Smooth muscle cell of the brain vasculature (primary cell): ENCODE measurements at places on chromosomes 6 and 20.
A peak's percentile ranks its signal among the peaks of the same experiment; 100 is the strongest.

GRCh38 chr6:53714888-53715287 lies 49.3 kb upstream of the KLHL31 start:
- no peak for DNase-seq

- DNase-seq = no peak
Measured at GRCh38 chr20:15889514-15890256, 683.6 kb downstream of the KIF16B start.

- DNase-seq = no peak
Measured at GRCh38 chr6:157281570-157281969, 41.7 kb downstream of the TMEM242 start.

DNA sequence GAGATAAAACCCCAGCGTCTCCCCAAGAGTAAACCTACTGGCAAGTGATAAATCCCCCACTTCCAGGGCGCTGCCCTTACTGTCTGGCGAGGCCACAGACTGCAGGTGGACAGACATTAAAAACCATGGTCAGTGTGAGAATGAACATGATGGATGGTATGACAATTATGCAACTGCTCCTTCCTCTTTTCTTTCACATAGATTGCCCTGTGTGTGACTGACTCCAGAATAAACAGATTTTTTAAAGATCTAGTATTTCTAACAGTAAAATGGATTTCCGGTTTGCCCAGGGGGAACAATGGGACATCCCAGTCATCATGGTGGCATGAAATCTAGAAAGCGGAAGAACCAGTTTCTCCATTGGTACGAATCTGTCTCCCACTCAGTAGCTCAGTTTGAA lies 153.7 kb downstream of the FOXC1 start:
- no peak for DNase-seq

- DNase-seq = no peak
Measured at GRCh38 chr6:124741341-124741740, 220.9 kb upstream of the RNF217 start.

GRCh38 chr6:78489874-78490273 lies 377.5 kb upstream of the IRAK1BP1 start:
- no peak for DNase-seq

GRCh38 chr6:150788089-150788488 lies 77.4 kb upstream of the MTHFD1L start:
- DNase-seq = no peak

- no peak for DNase-seq
Measured at GRCh38 chr6:10849901-10850300, 11.6 kb upstream of the MAK start.

- DNase-seq = no peak
Measured at GRCh38 chr6:148775161-148775560, 28.3 kb downstream of the UST start.

DNA sequence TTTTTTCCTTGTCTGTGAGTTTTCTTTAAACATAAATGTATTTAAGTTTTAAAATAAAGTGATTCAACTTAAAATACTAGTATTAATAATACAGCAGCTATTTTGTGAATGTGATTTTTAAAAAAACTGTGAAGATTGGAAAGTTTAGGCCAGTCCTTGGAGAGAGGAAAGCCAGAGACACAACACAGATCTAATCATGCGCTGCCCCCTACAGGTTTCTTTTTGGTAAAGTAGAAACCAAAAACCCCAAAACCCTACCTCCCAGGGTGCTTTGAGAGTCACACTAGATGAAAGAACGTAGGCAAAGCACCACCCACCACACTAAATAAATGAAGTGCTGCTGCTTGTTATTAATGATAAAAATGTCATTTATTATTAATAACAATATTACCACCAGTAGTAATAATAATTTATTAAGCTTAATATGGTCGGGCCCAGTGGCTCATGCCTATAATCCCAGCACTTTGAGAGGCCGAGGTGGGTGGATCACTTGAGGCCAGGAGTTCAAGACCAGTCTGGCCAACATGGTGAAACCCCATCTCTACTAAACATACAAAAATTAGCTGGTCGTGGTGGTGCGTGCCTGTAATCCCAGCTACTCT lies 33.7 kb downstream of the SLC9A8 start:
- no peak for DNase-seq

- no peak for DNase-seq
Measured at GRCh38 chr6:112946051-112946450, 598.9 kb downstream of the RFPL4B start.

GRCh38 chr20:23071996-23072395 lies 14.1 kb downstream of the CD93 start:
- no peak for DNase-seq

DNA sequence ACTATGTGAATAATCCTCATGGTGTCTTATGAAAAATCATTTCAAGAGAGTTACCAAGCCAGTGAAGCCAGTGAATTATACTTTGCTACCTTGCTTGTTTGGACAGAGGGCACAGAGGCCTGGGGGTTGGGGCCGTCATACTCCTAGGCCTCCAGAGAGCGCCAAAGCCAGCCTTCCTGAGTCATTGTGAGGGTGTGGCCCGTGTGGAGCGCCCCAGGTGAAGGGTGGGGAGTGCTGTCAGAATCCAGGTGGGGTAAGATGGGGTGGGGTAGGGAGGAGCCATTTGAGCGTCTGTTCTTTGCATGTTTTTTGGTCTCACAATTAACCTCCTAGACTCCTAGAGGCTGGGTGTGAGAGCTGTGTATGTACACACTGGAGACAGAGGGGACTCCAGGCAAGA lies 71.1 kb downstream of the PERP start:
- no peak for DNase-seq

- no peak for DNase-seq
Measured at GRCh38 chr6:63352544-63353285, 32.9 kb upstream of the LGSN start.

- DNase-seq = no peak
Measured at GRCh38 chr6:45424451-45424861, 46.7 kb upstream of the SUPT3H start.

GRCh38 chr6:161963181-161963580 lies 689.3 kb upstream of the AGPAT4 start:
- DNase-seq = no peak

DNA sequence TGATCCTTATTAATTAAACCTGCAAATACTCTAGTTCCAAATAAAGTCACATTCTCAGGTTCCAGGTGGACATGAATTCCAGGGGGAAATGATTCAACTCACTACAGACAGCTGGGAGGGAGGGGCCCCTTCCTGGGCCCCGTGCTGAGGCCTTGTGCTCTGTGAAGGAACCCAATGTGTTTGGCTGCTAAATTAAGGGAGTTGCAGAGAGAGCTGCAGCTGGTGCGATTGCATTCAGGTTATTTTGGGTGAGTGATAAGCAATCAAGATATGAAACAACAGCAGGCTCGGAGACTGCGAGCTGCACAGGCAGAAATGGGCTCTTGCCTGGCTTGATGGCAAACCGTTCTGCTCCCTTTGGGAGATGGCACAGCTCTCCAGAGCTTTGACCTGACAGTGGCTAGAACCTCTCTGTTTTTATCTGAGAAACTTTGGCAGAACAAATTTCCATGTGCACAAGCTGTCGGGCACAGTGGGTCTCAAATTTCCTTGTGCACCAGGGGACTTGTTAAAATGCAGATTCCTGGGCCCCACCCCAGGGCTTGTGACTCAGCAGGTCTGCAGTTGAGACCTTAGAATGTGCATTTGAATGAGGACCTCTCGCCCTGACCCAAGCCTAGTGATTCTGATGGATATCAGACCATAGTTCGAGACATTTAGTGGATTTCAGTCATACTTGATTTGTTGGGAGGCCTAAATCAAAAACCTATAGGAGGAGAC lies 9.8 kb downstream of the MAPK13 start:
- no peak for DNase-seq

- DNase-seq = no peak
Measured at GRCh38 chr6:41593839-41594238, 44.4 kb upstream of the MDFI start.

- DNase-seq = no peak
Measured at GRCh38 chr6:21885111-21885510, 291.6 kb downstream of the SOX4 start.

GRCh38 chr6:13445005-13445743 lies 42.2 kb downstream of the GFOD1 start:
- DNase-seq = no peak

GRCh38 chr6:129691709-129692108 lies 18.3 kb downstream of the ARHGAP18 start:
- no peak for DNase-seq

GRCh38 chr6:81769824-81770223 lies 17.3 kb upstream of the TENT5A start:
- no peak for DNase-seq

DNA sequence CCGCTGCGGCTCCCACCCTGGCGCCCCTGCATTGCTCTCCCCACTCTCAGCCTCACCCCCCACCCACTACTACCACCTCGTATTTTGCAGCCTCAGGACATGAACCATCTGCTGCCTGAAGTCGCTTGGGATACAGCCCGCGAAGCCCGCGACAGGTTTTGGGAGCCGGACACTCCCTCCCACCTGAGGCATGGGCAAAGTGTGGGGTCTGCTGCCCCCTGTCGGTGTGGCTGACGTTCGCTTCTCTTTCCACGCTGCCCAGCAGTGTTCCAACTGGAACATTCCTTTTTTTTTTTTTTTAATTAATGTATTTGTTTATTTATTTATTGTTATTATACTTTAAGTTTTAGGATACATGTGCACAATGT lies 15.3 kb upstream of the LPA start:
- DNase-seq = no peak

- DNase-seq = peak; percentile 73
Measured at GRCh38 chr6:137332637-137333280, 113.6 kb upstream of the IFNGR1 start.

DNA sequence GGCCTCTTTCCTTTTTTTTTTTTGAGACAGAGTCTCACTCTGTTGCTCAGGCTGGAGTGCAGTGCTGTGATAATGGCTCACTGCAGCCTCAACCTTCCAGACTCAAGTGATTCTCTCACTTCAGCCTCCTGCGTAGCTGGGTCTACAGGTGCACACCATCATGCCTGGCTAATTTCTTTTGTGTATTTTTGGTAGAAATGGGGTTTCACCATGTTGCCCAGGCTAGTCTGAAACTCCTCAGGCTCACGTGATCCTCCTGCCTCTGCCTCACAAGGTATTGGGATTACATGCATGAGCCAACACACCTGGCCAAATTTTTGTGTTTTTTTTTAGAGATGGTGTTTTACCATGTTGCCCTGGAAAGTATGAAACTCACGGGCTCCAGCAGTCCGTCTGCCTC lies 29.3 kb downstream of the SRC start:
- no peak for DNase-seq

DNA sequence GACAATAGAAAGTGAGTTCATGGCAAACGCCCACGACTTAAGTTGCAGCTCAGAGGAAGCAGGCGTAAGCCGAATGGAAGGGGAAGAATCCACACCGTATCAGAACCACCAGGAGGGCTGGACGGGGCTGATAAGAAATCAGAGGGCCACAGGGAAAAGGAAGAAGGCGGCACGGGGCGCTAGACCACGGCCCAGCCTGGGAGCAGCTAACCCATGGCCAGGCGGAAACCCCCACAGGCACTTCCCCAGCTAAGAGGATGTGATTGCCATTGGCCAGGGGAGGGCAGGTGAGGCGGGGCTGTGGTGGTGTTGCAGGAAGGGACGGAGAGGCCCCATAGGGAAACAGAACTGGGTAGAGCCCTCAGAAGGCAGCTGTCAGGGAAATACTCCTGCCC lies 174.0 kb upstream of the AFDN start:
- DNase-seq = no peak

- DNase-seq = no peak
Measured at GRCh38 chr20:43295781-43296180, 106.1 kb upstream of the PTPRT start.

DNA sequence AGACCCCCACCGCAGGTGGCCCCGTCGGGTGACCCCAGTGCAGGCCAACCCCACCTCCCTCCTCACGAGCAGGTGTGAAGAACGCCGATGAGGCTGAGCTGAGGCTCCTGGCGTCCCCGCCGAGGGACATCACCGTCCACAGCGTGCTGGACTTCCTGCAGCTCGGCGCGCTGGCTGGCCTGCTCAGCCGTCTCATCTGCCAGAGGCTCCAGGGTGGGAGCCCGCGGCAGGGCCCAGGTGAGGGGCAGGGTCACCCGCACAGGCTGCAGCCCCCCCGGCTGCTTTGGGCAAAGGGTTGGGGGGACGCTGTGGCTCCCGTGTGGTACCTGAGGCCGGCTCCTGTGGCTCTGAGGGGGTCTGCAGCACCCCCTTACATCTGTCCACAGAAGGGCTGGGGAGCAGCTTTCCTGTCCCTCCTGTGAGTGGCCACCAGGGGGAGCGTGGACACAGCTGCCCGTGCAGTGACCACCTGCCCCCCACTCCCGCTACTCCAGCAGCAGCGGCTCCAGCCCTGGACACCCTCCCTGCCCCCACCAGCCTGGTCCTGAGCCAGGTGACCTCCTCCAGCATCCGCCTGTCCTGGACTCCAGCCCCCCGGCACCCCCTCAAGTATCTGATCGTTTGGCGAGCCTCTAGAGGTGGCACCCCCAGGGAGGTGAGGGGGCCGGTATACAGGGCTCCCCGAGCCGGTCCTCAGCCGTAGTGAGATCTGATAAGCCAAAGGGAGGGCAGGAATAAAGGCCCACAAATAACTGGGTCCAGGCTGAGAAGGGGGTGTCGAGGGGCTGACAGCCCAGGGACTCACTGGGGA lies 16.5 kb downstream of the COL20A1 start:
- DNase-seq = no peak

DNA sequence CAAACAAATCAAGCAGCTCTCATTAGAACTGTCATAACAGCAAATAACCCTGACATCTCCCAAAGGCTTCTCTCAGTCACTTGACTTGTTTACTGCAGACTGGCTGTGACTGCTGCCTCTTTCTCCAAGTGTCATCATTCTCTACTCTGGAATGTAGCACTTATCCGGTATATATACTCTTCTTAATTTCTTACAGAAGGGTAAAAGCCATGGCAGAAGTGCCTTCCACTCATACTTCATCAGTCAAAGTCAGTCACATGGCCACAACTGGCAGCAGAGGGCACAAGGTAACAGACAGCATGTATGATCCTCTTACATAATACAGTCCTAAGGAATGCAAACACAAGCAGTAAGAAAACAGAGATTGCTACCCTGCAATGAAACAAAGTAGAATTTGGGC lies 9.3 kb downstream of the NAPB start:
- DNase-seq = no peak

DNA sequence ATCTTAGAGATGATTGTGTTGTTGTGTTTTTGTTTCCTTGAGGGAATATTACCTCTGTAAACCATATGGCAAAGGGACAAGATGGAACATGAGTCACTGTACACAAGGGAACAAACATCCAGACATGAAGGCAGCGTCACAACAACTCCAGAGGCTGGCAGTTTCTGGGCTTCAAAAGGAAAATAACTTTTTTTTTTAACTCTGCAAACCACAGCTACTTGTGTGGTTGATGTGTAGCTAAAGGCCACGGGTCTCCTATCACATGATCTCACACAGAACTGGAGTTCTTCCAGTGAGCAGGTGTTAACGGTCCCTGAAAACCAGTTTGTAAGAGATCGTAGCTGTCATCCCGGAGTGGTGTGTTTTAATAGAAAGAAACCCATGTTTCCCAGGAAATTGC lies 33.2 kb upstream of the HBS1L start:
- DNase-seq = no peak

- DNase-seq = no peak
Measured at GRCh38 chr6:109370792-109371191, 11.5 kb downstream of the CD164 start.
